Hematopoietic multipotent progenitor cell treated with erythropoietin and hydrocortisone succinate and interleukin-3 and kit ligand, for 17 days (in vitro differentiated cells): ENCODE measurements at places on chromosomes 16 and 17.

DNA sequence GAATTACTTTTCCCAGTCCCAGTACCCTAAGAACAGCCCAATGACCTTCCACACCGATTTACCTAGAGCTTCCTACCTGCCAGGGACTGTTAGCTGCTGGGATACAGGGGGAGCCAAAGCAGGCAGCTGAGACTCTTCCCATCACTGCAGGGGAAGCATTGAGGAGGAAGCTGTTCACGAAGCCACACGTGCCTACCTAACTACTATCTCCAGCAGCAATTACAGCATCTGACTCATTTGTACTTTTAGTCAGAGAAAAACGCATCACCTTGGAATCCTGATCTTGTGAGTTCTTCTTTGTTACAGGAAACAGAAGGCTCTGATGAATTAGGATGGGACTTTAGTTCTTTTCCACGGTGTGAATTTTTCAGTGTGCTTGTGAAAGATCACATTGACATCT is 113.7 kb upstream of the DHX40 start:
- no peak for DNase-seq

- DNase-seq, result no peak
Observed at GRCh38 chr17:46853896-46854444, 2.6 kb downstream of the WNT9B start.

DNA sequence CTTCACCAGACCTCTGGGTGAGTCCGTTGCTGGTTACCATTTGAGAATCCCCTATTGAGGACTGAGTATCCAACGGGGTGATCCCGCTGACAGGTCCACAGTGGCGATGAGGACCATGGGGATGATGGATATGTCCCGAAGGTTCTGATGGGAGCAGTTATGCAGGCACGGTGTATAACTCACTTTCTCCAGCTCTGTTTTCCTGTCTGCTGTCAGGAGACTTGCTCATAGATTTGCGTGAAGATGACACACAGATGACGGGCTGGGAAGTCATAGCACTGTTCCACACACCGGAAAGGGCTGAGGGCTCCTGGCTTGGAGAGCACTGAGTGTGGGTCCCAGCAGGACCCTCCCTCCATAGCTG is 22.2 kb upstream of the ADCY7 start:
- DNase-seq, result no peak

- DNase-seq, result no peak
Observed at GRCh38 chr16:49635591-49636581, 220.0 kb downstream of the ZNF423 start.

DNA sequence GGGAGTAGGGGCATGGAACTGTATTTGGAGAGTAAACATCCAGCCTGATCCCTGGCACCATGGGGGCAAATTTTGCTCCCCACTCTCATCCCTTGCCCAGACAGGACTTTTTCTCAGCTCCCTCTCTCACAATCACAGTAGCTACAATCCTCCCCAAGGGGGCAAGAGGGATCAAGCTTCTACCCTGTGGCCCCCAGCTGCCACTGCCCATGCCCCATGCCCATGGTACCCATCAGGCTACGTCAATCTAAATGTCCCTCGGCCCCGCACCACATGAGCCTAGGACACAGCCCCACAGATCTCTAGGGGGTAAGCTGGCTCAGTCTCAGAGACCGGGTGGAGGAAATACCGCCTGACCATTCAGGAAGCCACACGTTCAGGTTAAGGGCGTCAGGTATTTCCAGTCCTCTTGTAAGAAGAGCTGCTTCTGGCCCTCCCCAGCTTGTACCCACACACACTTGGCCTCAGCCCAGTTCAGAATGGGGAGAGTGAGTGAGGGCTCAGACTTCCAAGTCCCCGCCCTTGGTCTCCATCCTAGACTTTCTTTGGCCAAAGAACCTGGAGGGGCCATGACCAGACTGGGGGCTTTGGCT is 1.8 kb downstream of the CACNB1 start:
- DNase-seq, result no peak

DNA sequence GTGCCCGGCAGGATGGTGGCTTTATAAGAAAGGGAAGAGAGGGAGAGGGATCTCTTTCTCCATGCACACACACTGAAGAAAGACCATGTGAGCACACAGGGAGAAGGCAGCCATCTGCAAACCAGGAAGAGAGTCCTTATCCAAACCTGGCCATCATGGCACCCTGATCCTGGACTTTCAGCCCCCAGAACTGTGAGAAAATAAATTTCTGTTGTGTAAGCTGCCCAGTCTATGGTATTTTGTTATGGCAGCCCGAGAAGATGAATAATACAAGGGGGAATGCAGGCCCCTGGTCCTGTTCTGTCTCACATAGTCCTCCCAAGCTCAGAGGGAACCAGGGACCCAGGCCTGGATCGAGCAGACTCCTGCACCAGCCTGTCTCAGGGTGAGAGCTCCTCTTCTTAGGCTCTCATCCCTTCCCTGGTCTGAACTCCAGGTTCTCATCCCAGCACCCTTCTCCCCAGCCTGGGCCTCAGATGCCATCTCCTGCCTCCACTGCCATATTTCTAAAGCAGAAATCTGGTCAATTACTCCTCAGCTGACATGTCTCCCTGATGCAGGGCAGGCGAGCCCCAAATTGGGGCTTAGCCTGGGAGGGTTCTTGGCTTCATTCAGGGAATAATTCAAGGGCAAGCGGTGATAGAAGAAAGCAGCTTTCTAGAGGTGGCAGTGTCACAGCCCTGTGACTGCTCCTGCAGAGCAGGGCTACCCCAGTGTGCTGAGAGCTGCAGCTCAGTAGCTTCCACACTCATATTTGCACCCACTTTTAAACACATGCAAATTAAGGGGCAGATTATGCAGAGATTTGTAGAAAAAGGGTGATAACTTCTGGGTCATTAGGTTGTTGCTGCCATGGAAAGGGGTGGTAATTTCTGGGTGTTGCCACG is 28.8 kb downstream of the IGFBP4 start:
- DNase-seq, result no peak

DNA sequence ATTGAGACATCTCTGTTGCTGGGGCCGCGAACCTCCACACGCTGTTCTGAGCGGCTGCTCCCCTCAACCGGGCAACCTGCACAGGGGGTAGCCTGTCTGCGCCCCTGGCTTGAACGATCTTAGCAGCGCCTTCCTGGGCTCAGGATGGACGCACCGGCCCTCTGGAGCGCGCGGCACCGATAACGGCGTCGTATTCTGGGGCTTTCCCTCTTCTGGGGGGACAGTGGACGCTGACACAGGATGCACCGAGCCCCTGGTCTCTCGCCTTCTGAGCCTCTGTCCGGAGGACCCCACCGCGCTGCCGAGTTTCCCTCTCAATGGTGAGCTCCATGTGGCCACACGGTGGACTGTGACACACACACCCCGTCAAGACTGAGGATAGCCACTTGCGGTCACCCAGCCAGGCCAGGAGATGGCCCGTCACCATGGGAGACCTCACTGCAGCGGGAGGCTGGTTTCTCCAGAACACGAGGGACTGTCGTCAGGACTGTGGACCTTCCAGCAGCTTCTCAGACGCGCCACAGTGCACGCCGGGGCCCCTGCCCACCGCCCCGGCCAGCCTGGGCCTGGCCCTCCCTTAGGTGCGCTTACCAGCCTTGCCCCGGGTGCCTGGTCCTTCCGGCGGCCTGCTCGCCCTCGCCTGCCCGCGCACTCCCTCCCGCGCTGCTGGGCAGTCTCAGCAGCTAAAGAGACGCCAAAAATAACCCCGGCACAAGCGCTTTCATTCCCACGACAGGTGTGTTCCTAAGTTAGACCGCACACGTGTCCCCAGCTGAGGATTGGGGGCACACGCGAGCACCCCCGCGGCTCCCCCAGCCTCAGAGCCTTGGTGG is 30.0 kb upstream of the PABPN1L start:
- no peak for DNase-seq

DNA sequence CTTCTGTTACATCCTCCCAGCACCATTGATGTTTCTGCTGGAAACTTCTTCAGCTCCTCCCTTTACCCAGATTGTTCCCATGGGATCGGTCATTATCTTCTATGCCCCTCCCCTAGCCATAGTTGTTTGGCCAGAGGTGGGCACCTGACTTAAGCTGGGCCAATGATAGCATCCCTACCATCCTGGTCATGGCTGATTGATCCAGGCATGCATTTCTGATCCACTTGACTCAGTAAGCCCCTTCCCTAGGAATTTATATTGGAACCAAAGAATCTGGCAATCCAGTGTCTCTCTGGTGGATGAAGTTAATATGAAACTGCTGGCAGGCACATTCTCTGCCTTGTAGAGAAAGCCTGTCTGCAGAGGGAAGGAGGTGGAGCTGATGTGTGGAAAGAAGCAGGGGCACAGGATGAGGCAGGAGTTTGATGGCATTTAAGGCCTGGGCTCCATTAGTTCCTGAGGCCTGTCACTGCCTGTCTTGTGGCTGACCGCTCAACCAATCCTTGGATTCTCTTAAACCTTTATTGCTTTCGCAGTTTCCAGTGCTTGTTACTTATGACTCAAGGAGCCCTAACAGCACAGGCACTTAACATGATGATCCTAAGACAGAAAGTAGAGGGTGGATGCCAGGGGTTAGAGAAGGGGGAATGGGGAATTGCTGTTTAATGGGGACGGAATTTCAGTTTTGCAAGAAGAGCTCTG is 152.4 kb downstream of the ABCC12 start:
- no peak for DNase-seq

GRCh38 chr17:61467416-61468262 is 15.4 kb downstream of the TBX4 start:
- no peak for DNase-seq

GRCh38 chr17:30344283-30345088 is 10.6 kb upstream of the TMIGD1 start:
- DNase-seq, result no peak

DNA sequence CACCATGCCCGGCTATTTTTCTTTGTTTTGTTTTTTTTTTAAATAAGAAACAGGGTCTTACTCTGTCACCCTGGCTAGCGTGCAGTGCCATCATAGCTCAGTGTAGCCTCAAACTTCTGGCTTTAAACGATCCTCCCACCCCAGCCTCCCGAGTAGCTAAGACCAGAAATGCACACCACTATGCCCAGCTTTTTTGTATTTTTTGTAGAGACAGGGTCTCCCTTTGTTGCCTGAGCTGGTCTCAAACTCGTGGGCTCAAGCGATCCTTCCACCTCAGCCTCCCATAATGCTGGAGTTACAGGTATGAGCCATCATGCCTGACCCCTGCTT is 59.7 kb downstream of the WWP2 start:
- no peak for DNase-seq

- peak; percentile 32 for DNase-seq
Observed at GRCh38 chr16:1152651-1153259, at the start of gene CACNA1H. CACNA1H (plus strand) TSS chr16:1153106; CDS start chr16:1153738, 632 bp downstream.

DNA sequence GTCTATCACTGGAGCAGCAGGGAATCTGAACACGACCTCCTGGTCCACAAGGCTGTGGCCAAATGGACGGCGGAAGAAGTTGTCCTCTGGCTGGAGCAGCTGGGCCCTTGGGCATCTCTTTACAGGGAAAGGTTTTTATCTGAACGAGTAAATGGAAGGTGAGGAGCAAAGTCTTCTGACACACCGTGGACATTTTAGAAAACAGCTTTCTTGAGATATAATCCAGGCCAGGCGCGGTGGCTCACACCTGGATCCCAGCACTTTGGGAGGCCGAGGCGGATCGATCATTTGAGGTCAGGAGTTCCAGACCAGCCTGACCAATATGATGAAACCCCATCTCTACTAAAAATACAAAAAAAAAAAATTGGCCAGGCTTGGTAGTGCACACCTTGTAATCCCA is 17.1 kb downstream of the BFAR start:
- DNase-seq, result no peak

DNA sequence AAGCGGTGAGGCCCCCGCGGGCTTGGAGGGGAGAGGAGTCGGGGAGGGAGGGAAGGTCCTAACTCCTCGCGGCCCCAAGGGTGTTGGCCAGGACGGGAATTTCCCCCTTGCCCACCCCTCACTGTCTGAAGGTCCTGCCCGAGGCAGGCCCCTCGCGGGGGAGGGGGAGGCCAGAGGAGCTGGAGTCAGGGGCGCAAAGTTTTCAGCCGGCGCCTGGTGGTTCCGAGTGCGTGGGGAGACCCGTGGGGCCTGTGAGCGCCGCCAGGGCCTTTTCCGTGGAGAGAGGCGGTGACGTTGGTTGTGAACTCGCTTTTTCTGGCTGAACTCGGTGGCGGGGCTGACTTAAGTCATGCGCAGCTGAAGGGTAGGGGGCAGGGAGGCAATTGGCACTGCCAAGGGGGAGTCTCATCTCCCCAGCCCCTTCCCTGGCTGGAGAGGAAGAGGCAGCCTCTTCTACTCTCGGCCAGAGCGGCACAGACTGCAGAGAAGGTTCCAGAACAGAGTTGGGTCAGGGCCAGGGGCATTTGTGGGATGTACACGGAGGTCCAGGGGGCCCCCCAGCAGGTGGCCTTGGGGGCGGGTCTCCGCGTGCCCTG is 1.5 kb downstream of the CACNA1H start:
- no peak for DNase-seq

DNA sequence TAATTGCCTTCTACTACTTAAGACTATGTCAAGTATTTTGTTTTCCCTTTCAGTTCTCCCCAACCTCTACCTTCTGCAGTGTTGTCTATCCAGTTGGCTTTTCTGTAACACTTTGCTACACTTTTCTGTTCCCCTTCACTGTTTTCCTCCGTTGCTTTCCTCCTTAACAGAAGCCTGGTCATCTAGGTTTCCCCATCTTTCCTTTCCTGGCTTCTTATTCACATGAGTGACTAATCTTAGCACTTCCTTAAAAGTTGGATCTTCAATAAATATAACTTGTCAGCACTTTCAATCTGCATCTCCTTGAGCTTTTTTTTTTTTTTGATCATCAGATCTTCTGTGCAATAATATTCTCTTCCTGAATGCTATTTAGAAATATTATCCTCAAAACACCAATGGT is 2.8 kb upstream of the SLFN11 start:
- DNase-seq, result no peak

- DNase-seq, result no peak
Observed at GRCh38 chr17:66422186-66422585, 119.8 kb downstream of the PRKCA start.

DNA sequence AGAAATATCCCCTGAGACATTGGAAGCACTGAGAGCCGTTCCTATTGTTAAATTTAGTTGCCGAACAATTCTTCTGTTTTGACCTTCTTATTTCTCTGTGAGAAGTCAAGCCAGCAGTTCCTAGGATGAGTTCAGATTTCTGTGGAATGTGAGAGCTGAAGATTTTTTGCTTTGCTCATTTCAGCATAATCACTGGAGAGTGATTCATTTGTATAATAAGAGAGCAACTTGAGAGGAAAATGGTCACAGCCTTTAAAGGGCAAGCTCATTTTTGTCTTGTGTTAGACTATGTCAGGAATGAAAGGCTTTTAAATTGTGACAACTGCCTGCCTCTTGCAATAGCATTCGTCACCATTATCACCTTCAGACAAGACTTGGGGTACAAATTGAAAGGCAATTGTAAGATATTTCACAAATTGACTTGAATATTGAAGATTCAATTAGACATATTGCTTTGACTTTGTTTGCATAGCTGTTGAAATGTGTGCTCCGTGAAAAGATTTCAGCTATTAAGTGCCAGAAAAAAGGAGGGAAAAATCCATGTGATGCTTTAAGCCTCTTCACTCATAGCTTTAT is 900.0 kb upstream of the GOT2 start:
- no peak for DNase-seq

DNA sequence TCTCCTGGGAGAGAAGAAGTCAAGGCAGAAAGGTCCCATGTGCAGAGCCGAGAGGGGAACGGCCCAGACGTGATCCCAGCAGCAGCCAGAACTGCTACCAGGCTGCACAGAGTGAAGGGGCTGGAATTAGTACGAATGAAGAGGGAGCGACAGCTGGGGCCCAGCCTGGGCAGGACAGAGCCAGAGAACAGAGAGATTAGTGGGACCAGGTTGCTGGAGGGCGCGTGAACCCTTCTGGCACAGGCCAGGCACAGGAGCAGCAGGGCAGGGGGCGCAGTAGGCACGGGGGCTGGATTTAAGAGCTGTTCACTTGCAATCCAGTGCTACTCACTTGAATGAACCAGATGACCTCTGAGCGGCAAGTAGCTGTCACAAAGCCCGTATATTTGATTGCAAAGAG is 66.9 kb downstream of the PLXDC1 start:
- no peak for DNase-seq

GRCh38 chr16:84499638-84500037 is 4.8 kb downstream of the MEAK7 start:
- DNase-seq, result no peak
